ENCODE measurements at places on chromosomes 7 and 10. TPM values are rescaled to one million over a fixed set of nuclear protein-coding genes. Genes with fewer than 3 reads are reported as not detected.

The C7orf33 gene
- total RNA-seq = not detected

The CPXM2 gene
- total RNA-seq = 15.5 TPM

The LAMB1 gene
- 348 TPM for total RNA-seq

The SPDYE6 gene
- not detected for total RNA-seq

The HMX3 gene
- total RNA-seq = not detected

The BTBD16 gene
- total RNA-seq = under 0.01 TPM

The NKX1-2 gene
- not detected for total RNA-seq

The C10orf67 gene
- 0.19 TPM for total RNA-seq

The PNLIPRP2 gene
- not detected for total RNA-seq

The ACTL6B gene
- not detected for total RNA-seq

The HYAL4 gene
- total RNA-seq = not detected

The MEIG1 gene
- total RNA-seq = not detected

The ZNF736 gene
- total RNA-seq = 13.0 TPM

The SCIN gene
- 0.56 TPM for total RNA-seq

The TLX1 gene
- not detected for total RNA-seq

The PANK1 gene
- 6.7 TPM for total RNA-seq

The PNLIPRP3 gene
- total RNA-seq = not detected

The COL17A1 gene
- 1.2 TPM for total RNA-seq

The AS3MT gene
- 7.5 TPM for total RNA-seq
